Muscle of arm (tissue), 14 donors: ENCODE measurements at places on chromosomes 2 and 18.

GRCh38 chr18:61596296-61596695, 263.1 kb downstream of the CDH20 start:
- peak; percentile 53 for DNase-seq

GRCh38 chr2:65666156-65666725, 233.8 kb upstream of the SPRED2 start:
- no peak for DNase-seq

DNA sequence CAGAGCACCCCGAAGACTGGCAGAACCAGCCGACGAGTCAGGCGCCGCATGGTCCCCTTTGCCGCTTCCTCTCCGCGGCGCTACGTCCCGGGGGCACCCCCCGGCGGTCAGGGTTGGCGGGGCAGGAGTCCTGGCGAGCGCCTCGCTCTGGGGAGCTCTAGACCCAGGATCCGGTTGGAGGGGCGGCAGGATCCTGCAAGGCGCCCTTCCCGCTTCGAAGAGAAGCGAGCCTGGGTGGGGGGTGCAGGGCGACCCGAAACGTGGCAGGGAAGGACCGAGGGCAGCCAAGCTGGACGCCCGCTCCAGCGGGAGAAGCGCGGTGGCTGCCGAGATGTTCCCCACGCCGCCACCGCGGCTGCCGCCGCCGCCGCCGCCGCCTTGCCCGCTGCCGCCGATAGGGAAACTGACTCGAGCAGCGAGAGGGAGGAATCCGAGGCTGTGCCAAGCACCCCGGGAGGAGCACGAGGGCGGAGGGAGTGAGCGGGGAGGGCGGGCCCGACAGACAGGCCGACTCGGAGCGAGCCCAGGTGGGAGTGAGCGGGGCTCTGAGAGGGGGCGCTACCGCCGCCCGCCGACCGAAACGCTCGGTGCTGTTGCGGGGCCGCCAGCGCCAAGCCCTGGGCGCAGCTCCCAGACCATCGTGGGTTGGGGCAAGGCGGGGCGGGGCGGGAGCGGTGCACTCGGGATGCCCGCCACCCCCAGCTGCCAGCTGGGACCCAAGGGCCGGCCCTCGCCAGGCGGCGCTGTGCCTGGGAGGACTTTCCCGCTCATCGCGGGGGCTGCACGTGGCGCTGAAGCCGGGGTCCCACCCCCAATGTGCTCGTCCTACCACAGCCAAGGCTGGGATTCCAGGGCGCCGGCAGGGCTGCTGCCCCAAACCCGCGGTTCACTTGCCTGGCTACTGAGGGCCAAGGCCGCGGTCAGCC, at the start of gene GALNT14:
Gene GALNT14 (minus strand): TSS at position 404 of the 926 bp plus-strand sequence. CDS start 354 bp downstream, at position 50.
- DNase-seq = peak; percentile 25

DNA sequence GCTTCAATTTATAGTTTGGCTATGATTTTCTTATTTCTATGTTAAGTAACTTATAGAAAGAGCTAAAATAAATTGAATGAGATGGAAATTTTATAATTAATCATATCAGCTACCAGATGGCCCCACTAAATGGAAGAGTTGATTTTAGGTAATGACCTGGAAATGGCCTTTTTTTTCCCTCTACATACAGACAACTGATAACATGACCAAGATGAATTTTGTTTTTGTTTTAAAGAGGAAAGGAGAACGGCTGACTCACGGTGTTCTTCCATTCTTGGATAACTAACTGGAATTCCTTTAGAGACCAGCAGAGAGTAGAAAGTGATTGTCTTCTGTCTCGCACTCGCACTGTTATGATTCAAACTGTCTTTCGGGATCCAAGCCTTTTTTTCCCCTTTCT, 91.0 kb downstream of the TMEM185B start:
- no peak for DNase-seq

- peak; percentile 70 for DNase-seq
These were observed 92.2 kb upstream of the DSEL start for GRCh38 chr18:67608615-67609273.

DNA sequence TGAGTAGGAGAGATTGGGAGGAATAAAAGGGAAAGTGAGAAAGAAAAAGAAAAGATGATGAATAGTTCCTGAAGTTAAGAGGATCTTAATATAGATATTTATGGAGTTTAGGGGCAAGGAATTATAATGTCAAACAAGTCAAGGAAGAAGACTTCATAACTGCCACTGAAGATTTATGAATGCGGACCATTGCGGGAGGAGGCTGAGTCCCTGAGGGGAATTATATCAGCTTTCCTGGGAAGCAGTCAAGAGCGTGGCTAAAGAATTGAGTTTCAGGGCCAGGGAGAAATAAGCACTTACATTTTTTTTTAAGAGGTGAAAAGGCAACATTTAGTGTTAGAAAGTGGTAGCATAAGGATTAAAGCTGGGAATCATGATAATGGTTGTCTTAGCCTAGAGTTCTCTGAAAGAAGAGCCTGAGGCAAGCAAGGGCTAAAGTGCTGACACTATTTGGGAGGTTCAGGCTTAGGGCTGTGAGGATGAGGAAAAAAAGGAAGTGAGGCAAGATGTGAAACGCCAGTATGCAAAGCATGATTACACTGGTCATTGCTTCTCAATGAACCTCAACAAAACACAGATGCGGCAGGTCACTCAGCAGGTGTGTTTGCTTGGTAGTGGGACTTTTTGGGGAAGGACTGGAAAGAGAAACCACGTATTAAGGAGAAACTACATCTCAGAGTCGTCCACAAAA, 217.1 kb downstream of the SLC4A3 start:
- DNase-seq = no peak

GRCh38 chr2:207421671-207422070, 108.1 kb upstream of the CREB1 start:
- no peak for DNase-seq

DNA sequence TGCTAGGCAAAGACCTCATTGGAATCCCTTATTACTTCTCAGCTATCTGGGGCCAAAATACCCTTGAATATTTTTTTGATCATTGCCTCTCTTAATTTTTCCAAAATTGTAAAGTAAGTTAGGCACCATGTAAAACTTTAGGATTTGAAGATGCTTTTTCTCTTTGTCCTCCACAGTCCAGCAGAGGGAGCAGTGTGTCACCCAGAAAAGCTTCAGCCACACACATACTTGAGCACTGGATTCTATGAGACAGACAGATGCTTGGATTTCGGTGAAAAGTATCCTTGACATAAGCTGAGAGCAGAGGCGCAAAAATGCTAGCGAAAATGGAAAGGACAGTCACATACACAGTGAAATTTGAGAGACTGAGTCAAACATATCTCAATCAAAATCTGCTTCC, 74.7 kb upstream of the KCNJ3 start:
- DNase-seq = peak; percentile 65

- no peak for DNase-seq
These were observed 84.0 kb downstream of the POLR1A start for GRCh38 chr2:86021396-86022378.

DNA sequence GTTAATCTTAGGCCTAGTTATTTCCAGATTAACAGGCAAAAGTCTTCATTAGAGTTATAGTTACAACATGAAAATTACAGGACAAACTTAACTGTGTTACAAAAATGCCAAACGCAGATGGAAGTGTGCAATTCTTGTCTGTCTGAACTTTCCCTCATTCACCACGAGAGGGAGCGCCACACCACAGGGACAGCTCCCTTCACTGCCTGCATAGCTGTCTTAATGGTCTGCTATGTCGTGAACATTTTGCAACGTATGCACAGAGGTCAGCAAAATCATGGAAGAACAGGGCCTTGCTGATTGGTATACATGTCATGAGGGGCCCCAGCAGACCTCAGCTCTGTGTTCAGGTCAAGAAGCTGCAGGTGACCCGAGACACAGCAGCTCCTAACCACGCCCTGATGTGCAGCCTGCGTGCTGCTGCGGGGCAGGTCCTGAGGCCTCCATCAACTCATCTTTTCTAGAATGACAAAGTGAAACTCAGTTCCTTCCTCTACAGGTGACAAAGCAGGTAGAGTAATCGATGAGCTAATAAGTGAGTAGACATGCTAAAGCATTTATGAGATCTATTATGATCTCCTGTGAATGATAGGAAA, 78.8 kb upstream of the ATP8B1 start:
- DNase-seq = peak; percentile 74

GRCh38 chr2:160367887-160368286, 125.7 kb downstream of the RBMS1 start:
- DNase-seq = no peak

- no peak for DNase-seq
These were observed 18.8 kb downstream of the TSN start for GRCh38 chr2:121774235-121774634.

DNA sequence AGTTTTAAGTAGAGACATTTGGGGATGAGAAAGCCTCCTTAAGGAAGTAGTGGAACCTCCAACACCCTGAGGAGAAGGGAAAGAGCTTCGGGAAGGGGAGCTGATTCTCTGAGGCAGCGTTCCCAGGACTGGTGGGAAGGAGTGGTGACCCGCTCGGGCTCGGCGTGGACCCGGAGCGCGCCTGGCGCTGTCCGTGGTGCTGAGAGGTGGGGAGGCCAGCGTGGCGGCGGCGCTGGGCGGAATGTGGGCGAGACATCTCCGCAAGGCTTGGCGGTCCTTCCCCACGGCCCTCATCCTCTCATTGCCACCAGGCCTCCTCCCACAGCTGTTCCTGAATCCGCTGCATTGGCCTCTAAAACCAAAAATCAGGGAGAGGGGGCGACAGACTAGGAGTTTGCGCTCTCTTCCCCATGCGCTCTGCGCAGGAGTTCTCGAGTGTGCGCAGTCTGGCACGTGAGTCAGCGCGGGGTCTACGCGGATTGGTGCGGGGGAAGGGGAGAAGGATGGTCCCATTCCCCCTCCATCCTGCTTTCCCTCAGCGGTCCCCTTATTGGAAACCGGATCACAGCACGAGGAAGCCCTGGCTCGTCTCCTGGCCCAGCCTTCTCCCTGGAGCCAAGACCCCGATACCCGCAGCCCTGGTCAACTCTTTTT, 857 bp downstream of the RESP18 start:
- DNase-seq = peak; percentile 58

DNA sequence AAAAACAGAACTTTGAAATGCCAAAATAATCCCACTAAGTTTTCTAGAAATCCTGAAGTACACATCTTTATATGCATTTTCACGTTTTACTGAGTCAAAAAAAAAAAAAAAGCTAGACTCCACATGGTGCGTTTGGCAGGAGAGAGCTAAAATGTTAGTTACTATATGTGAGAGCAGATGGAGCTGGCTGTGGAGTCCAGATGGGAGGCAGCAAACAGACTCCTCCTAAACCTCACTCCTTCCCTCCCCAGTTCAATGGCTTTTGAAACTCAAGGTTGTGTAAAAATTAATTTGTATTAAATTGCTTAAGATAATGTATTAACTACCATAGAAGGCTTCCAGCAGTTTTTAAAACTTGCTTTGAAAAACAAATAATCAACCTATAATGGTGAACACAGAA, 248.8 kb downstream of the AGPS start:
- peak; percentile 21 for DNase-seq

DNA sequence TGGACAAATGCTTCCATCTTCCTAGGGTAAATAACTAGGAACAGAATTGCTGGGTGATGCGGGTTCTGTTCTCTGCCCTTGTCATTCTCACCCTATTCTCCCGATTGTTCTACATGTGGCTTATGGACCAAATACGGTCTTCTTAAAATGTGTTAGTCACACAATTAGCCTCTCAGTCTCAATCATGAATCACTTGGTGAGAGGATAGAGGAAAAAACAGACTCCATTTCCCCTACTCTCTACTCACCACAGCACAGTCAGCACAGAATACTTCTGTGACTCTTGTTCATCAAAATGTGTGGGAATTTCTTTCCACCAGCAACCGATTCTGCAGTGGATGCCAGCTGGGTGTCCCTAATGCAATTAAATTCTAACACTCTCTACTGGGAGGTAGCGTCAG, 125.2 kb downstream of the SH3BP4 start:
- DNase-seq = no peak
